ENCODE measurements at places on chromosomes 2 and 18. TPM values are rescaled to one million over a fixed set of nuclear protein-coding genes. Genes with fewer than 3 reads are reported as not detected.

LYPD6 gene
- not detected for total RNA-seq

DUSP19 gene
- total RNA-seq: 1.6 TPM

FBXO48 gene
- 1.3 TPM for total RNA-seq

SMYD5 gene
- total RNA-seq: 48.7 TPM

TXNDC2 gene
- total RNA-seq: 0.39 TPM

SLC5A7 gene
- not detected for total RNA-seq

MC4R gene
- total RNA-seq: not detected

UGT1A5 gene
- not detected for total RNA-seq

CTDSP1 gene
- 115 TPM for total RNA-seq

FEV gene
- total RNA-seq: not detected

HOXD8 gene
- total RNA-seq: not detected

MCEE gene
- total RNA-seq: 14.3 TPM

GRCh38 chr2:132752421-132753206, 82.6 kb upstream of the LYPD1 start:
- DNase-seq: no peak

- no peak for DNase-seq
These were observed 10.2 kb downstream of the TMEM177 start for GRCh38 chr2:119689218-119689617.

GRCh38 chr2:103402944-103403343, 641.1 kb downstream of the TMEM182 start:
- DNase-seq: no peak

DNA sequence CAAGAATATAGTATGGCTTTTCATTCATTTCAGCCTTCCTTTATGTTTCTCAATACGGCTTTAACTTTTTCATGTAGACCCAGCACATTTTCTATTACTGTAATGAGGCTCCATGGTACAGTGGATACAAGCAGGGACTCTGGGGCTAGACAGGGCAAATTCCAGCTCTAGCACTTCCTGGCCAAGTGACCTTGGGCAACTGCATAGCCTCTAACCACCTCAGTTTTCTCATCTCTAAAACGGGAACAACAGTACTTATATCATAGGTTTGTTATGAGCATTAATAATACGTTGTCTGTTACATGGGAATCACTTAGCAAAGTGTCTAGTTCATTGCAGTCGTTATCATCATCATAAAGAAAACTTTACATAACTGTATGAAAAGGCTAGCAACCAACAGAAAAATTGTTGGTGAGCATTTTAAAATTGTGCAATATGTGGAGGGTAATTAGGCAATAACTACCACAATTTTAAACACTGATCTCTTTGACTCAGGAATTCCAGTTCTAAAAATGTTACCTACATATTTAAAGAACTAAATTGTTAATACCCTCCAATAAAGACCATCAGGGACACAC, 13.7 kb upstream of the RMDN2 start:
- DNase-seq: no peak

DNA sequence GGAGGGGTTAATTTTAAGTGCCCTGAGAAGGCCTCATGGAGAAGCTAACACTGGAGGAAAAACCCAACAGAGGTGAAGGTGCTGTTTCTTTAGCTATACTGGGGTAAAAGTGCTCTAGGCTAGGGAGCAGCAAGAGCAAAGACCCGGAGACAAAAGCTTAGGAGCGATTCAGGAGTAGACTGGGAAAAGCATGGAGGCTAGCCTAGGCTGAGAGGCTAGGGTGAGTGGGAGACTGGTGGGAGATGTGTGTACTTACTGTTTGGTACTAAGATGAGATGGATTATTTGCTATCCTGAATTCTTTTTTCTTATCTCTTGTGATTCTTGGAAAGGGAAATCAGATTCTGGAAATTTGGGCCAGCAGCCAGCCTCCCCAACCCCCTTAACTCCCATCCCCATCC, 2.0 kb downstream of the GIGYF2 start:
- DNase-seq: no peak

DNA sequence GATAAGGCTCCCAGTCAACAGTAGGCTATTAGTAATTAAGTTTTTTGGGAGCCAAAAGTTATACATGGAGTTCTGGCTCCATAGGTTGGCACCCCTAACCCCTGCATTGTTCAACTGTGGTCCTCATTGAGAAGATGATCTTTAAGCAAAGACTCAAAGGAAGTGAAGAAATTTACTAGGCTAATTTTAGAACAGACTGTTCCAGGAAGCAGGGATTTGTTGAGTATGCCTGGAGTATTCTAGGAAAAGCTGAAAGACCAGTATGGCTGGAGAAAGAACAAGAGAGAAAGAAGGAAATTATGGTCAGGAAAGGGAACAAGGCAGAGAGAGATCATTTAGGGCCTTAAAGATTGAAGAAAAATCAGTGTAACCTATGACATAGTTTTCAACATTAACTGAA, 125.1 kb downstream of the PMAIP1 start:
- no peak for DNase-seq

GRCh38 chr2:46309052-46309953, 12.1 kb downstream of the EPAS1 start:
- no peak for DNase-seq

GRCh38 chr2:13581471-13581870, 864.7 kb downstream of the TRIB2 start:
- DNase-seq: no peak

GRCh38 chr2:132256251-132256902, 94.6 kb upstream of the ANKRD30BL start:
- no peak for DNase-seq

DNA sequence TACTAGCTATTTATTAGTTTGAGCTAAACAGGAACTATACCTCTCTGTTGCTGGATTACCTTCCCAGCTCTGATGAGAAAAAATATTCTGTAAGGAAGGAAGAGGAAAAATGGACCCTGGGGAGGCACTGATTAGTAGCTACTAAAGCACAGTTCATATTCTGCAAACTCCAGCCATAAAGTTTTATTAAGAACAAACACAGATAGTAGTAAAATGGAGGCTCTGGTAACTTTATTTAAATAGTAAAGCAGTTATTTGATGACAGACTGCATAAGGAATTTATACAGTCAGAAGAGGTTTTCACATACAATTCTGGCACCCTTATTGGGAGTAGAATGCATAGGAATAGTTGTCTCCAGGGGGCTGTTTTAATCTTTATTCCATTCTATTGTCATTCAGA, 84.1 kb downstream of the XIRP2 start:
- no peak for DNase-seq

GRCh38 chr2:40200366-40200915, 251.4 kb downstream of the SLC8A1 start:
- DNase-seq: no peak

GRCh38 chr2:240988146-240988545, 10.3 kb upstream of the SNED1 start:
- no peak for DNase-seq

DNA sequence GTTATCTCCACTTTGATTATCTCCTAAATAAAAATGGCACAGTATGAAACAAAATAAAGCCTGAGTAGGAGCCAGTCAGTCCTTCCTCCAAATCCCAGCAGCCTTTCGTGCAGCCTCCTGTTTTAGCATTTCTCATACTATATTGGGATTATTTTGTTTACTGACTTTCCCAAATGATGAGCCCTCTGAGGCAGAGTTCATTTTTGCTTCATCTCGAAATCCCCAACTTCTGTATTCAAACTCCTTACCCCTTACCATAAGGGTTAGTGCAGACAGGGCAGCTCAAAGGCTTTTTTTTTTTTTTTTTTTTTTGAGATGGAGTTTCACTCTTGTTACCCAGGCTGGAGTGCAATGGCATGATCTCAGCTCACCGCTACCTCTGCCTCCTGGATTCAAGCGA, 113.3 kb upstream of the FOSL2 start:
- no peak for DNase-seq

DNA sequence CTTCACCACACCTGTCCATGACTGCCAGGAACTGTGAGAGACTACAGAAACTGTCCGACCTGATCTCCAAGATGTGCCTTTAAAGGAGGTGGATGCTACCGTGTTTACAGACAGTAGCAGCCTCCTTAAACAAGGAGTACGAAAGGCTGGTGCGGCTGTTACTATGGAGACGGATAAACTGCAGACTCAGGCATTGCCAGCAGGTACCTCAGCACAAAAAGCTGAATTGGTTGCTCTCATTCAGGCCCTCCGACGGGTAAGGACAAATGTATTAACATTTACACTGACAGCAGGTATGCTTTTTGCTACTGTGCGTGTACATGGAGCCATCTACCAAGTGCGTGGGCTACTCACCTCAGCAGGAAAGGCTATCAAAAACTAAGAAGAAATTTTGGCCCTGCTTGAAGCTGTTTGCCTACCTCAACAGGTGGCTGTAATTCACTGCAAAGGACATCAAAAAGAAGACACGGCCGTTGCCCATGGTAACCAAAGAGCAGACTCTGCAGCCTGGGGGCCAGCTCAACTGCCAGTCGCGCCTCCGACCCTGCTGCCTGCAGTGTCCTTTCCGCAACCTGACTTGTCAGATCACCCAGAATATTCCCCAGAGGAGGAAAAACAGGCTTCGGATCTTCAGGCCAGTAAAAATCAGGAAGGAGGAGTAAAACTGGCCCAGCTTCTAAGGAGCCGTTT, 30.9 kb downstream of the SKA1 start:
- DNase-seq: no peak

DNA sequence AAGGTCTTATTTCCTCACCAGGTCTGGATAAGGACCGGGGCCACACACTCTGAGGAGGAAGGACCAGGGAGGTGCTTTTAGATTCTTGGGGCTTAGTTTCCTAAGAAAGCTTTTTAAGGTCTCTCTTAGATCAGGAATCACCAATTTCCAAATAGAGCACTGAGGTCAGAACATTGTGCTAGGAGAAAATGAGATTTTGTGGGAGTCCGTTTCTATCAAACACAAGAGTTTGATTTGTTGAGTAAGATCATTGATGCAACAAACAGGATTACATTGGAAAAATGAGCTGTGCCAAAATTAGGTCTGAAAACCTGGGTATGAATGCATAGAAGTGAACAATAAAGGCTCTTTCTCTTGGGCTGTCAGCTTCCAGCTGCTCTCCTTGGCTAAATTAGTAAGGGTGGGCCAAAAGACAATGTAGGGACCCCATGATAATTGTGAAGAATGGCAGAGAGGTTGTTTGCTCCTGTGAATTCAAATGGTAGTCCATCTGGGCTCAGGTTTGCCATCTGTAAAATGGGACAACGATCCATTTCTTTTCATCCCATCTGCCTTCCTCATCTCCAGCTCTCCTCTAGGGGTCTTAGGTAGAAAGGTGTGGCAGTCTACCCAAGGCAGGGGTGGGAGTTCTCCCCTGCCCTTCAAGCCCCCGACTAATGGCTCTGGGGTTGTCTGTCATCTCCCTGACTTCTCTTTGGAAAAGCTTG, 20.0 kb downstream of the IGFBP2 start:
- DNase-seq: no peak

DNA sequence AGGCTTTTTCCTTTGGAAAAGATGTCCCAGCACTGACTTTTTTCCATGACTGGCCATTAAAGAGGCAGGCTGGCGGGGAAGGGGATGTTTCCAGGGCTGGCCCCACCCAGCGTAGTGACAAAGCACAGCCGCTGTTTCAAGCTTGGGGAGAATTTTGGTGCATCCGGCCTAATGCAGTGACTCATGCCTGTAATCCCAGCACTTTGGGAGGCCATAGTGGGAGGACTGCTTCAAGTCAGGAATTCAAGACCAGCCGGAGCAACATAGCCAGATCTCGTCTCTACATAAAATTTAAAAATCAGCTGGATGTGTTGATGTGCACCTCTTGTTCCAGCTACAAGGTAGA, 78.0 kb upstream of the SH3BP4 start:
- DNase-seq: no peak
